ENCODE measurements at places on chromosomes 7 and 10. TPM values are rescaled to one million over a fixed set of nuclear protein-coding genes. Genes with fewer than 3 reads are reported as not detected.

The PRPS1L1 gene
- not detected for total RNA-seq

The CPA2 gene
- 0.14 TPM for total RNA-seq

The SLC18A3 gene
- not detected for total RNA-seq

The NMT2 gene
- 31.0 TPM for total RNA-seq

The COL28A1 gene
- total RNA-seq: 0.40 TPM

Measured in epithelial cell of proximal tubule (primary cell).